ENCODE measurements at places on chromosomes 4 and X. TPM values are rescaled to one million over a fixed set of nuclear protein-coding genes. Genes with fewer than 3 reads are reported as not detected.

ADGRG2 gene
- total RNA-seq: not detected

DNA sequence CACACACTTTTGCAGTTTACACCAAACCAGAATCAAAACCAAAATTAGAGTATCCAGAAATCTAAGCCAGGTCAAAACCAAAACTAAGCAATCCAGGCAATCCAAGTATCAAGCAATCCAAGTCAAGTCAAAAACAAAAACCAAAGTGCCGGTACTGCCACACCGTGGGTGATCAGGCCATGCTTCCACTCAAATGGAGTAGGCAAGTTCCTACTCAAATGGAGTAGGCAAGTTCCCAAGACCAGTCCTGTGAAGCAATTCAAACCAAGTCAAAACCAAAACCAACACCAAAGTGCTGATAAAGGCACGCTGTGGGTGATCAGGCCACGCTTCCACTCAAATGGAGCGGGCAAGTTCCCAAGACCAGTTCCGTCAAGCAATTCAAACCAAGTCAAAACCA lies 31.3 kb downstream of the MID1 start:
- DNase-seq: no peak

GRCh38 chrX:154362085-154362742 lies 12.2 kb downstream of the FLNA start:
- no peak for DNase-seq

GRCh38 chrX:3940000-3940610 lies 226.7 kb upstream of the PRKX start:
- DNase-seq: peak; percentile 10
